Anterior cingulate cortex (tissue), 58 donors: ENCODE measurements at places on chromosomes 11 and 22.

DNA sequence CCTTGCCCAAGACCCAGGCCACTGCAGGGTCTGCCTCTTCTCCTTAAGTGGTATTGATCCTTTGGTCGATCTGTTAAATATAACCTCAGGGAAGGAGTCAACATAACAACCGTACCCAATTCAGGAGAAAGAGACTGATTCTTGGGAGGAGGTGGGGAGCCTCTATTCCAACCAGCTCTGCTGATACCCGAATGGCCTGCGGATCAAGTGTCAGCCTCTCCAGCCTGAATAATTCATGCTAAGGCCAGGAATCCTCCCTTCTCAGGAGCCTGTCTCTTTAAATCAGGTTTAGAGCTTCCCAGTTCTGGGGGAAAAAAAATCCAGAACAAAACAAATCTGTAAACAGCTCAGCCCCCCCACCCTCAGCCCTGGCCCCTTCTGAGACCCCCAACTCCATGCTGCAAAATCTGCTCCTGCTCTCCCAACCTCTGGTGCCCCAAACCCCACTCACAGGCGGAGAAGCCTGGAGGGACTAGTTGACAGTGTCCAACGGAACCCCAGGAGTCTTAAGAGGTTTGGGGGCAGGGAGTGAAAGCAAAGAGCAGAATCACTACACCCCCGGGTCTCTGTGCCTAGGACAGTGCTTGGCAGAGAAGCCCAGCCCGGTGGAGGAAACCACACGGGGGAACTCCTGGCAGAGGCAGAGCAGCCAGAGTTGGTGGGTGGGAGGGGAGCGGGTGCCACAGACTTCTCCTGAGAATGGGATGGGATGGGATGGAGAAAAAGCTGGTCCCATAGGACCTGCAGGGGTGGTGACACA, 863 bp upstream of the TPBGL start:
- DNase-seq = no peak

GRCh38 chr11:35968386-35969088, 24.7 kb downstream of the LDLRAD3 start:
- no peak for DNase-seq

DNA sequence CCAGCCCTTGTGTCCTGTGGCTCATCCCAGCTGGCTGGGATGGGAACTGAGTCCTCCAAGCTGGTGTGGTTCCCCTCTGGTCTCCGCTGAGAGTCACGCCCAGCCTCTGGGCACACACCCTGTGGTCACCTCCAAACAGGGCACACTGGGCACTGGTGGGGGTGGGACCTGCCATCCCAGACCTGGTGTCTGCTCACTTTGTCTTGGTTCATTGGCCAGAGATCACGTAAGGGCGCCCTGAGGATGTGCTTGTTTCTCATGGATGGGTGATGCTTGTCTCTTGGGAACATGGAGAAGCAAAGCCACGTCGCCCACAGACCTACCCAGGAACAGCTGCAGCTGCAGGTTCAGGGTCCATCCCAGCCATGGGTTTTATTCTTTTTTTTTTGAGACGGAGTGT, 43.1 kb downstream of the LRP5 start:
- DNase-seq = no peak

DNA sequence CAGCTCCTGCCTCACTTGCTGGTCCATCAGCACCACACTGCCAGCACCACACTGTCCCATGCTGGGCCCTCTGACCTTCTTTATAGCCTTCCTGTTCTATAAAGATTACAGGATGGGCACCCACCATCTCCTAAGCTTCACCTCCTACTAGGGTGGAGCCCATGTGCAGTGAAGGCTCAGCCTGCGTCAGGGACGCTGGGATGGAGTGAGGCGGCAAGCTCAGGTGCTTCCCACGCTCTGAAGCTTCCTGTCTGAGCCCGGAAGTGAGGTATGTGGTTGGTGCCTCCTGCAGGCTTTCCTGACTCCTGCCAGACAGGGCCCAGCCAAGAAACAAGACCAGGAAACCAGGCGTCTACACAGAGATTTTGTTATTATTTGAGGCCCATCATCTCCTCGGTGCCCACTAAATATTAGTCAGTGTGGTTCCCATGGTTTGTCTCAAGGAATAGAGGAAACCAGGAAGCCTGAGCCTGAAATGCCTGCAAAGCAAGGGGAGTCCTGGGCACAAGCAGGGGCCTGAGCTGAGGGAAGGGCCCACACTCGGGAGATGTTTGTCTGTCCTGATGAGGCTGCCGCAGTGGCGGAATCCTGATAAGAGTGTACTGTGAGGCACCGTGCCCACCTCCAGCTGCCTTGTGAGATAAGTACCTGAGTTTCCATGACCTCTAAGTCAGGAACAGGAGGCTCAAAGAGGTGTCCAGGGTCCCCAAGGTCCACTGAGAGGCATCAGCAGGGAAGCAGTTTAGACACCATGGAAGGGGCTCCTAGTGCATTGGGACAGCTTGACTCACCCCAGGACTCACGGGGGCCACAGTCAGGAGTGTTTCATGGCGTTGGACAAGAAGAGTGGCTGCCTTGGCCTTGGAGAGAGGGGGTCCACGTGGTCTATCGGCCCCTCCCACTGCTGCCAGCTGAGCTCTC, 22.0 kb downstream of the RSPH14 start:
- no peak for DNase-seq

GRCh38 chr22:49207008-49208003, 620.4 kb downstream of the BRD1 start:
- DNase-seq = no peak

GRCh38 chr11:131855320-131855719, 484.9 kb downstream of the NTM start:
- DNase-seq = no peak

DNA sequence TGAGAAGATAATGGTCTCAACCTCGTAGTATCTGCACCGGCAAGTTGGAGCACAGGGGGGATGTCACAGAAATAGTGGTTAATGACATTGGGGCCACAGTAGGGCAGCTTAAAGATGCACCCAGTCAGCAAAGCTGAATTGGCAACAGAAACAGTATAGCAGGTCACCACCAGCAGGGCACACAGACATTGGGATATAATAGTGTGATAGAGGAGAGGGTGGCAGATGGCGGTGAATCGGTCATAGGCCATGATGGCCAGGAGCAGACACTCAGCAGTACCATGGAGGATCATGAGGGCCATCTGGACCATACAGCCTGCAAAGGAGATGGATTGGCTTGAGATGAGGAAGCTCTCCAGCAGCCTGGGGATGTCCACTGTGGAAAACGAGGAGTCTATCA, 106.0 kb upstream of the OR9Q1 start:
- DNase-seq = no peak

- DNase-seq = no peak
Observed at GRCh38 chr11:2315395-2316168, 13.8 kb downstream of the TSPAN32 start.

DNA sequence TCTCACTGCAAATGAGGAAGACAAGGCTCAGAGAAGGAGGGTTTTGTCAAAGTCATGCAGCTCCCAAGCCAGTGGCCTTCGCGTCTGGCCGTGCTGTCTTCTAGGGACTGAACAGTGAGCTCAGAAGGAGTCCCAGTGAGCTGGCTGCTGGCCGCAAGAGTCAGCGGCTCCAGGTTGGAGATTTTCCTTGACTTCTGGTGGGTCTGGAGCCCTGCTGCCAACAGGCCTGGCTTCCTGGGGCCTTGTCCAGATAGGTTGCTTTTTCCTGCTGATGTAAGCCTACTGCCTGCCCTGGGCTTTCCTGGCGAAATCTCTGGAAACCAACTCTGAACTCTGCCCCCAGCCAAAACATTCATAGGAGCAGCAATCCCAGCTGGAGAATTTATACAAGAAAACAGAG, 272.7 kb upstream of the CADM1 start:
- no peak for DNase-seq

DNA sequence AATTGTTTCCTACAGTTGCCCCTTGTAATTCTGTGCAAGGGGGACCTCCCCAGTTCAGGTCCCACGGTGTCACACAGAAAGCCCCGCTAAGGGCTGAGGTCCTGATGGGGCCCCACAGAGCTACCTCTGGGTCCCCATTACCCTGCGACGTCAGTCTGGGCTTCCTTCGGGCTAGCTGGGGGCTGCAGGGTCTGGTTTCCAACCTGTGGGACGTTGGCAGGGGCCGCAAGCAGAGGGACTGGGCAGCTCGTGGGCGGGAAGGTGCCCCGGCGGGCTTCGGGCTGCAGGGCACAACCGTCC, 698 bp downstream of the SLC37A4 start:
- no peak for DNase-seq

DNA sequence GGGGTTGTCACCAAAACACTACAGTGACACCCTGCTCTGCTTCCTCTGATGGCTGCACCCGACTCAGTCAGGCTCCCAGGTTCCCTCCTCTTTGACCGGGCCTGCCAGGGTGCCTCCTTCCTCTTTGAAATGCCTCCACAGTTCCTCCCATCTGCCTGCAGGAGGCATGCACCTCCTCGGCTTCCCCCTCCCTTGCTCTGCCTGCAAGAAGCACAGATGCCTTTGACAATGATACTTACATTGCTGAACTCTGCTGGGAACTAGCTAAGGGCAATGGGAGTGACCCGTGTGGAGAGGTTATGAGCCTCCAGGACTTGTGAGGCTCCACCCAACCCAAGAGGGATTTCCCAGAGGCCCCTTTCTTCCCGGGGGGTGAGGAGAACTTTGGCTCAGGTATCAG, 674.1 kb downstream of the OPCML start:
- DNase-seq = no peak

GRCh38 chr11:67522844-67523555, at the start of gene CABP2:
Gene CABP2, minus strand, starts transcription at chr11:67523446. Its CDS starts 120 bp downstream, at chr11:67523326.
- DNase-seq = no peak
